ENCODE measurements at places on chromosomes 7 and 10.

DNA sequence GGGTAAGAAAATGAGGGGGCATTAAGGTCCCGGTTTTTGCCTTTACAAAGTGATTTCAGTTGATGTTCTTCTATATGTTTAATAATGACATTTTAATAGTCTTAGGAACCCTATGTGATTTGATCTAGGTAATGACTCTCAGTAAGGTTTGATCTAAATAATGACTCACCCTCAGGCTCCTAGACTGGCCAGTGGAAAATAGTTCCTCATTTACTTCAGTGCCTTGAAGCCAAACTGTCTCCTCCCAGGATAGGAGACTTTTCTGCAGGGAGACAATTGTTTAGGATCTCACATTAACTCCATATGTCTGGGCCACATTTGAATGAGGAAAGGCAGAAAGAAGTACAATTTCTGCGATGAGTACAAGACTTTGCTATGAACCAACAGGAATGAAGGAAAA lies 1331.9 kb downstream of the XPNPEP1 start:
- no peak for DNase-seq

DNA sequence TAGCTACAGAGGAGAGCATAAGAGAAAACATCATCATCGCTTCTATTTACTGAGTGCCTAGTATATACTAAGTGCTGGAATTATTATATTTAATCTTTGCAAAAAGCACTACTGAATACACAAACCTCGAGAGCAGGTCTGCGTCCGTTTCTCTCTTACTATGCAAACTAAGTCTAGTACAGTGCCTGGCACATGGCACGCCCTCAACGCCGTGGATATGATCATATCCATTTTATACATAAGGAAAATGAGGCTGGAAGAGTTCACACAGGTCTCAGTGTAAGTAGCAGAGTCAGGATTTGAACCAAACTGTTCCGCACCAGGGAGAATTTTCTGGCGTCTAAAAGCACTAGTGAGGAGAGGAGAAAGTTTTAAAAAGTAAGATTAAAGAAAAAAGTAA lies 17.6 kb downstream of the MXI1 start:
- no peak for DNase-seq

DNA sequence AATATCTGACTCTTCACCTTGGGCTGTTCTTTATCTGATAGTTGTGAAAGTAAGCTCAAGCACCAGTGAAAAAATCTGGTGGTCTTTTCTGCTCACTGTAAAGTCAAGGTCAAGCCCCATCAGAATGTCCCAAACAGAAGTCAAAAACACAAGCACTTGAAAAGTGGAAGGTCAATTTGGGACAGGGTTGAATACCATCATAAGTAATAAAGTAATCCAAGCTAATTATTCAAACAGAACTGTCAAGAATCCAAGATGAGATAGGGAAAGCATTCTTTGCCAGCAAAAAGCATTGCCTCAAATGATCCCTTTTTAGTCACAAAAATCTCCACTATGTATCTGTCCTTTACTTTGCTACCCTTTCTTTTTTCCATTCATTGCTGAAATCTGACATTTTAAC lies 430.1 kb upstream of the NPVF start:
- DNase-seq, result no peak

GRCh38 chr7:108824840-108825580 lies 255.3 kb downstream of the DNAJB9 start:
- no peak for DNase-seq

- DNase-seq, result no peak
Measured at GRCh38 chr7:34011017-34011695, 105.8 kb downstream of the BMPER start.

GRCh38 chr10:72321248-72322029 lies 33.3 kb downstream of the DNAJB12 start:
- no peak for DNase-seq

GRCh38 chr7:40033826-40034225 lies 83.8 kb downstream of the CDK13 start:
- no peak for DNase-seq

GRCh38 chr10:117373823-117374505 lies 1.3 kb downstream of the PDZD8 start:
- DNase-seq, result peak; percentile 59

DNA sequence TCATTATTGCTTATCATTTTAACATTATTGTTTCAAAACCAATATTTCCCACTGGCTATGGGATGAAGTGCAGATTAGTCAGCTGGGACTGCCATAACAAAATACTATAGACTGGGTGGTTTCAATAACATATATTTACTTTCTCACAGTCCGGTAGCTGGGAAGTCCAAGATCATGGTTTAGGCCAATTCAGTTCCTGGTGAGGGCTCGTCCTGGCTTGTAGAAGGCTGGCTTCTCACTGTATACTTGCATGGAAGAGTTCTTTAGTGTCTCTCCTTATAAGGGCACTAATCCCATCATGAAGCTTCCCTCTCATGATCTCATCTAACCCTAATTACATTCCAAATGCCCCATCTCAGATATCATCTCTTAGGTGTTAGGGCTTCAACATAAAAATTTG lies 101.3 kb downstream of the CHRM2 start:
- no peak for DNase-seq

- peak; percentile 18 for DNase-seq
Measured at GRCh38 chr7:151520419-151521261, 945 bp upstream of the RHEB start.

- DNase-seq, result no peak
Measured at GRCh38 chr10:103276251-103276895, 565 bp upstream of the INA start.

DNA sequence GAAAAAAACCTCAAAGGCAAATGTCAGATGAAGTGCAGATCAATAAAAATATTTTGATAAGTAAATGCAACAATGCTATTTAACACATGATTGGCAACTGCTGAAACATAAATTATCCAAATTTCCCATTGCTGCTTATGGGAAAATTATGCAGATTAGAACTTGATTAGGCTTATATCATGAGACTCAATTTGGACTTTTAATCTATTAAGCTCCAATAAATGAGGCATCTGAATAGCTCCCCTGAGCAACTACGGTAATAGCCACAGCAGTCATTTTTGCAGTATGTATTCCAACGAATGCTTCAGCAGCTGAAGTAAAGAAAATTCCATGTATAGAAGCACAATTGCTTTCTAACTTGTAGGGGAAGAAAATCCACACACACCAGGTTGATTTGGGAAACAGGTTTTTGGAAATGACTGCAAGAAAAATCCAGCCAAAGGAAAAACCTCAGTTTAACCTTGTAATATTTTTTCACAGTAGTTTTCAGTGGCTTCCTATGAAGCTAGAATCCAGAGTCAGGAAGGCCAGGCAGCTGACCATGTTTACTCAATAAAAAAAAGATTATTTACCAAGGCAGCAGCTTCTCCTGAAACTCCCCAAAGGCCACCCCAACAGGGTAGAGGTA lies 716.1 kb downstream of the KCNMA1 start:
- DNase-seq, result no peak

DNA sequence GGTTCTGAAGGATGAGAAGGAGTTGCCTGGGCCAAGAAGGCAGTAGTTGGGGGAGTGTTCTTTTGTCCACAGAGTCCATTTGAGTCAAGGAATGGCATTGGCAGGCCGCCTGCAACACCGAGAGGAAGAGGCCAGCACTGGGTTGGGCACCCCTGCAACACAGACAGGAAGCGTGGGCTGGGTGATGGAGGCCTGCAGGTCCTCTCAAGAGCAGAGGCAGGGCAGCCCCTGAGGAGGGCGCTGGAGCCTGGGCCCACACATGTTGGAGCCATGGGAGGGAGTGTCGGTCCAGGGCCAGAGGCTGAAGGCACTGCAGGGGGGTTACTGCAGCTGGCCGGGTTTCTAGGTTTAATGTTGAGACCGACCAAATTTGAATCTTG lies 137.3 kb downstream of the PTPN20 start:
- peak; percentile 71 for DNase-seq

DNA sequence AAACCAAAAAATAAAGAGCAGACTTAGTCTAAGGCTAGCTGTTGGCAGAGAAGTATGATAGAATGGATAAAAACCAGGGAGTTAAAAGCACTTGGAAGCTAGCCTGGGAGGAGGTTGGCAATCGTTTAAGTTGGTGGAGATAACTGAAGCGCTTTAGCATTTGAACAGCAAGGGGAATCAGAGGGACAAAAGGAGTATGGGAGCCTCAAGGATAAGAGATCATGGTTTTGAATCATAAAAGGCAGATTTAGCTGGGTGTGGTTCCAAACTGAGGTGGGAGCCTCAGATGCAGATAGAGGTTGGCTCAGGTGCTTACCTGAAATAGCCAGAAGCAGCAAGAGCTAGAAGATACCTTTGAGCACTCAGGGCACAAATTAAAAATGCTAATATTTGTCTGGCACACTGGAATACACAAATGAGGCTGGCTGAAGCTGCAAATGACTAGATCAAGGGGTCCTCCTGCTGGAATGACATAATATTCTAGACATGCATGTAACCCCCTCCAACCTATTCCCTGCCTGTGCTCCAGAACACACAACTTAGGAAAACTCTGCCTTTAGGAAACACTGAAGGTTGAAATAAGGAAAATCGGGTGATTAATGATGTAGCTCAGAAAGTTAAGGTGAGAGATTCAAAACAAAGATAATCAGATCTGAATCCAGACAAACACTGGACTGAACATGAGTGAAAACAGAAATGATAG lies 372.3 kb upstream of the LRRN3 start:
- DNase-seq, result no peak

- DNase-seq, result no peak
Measured at GRCh38 chr10:34187201-34187600, 627.9 kb downstream of the PARD3 start.

DNA sequence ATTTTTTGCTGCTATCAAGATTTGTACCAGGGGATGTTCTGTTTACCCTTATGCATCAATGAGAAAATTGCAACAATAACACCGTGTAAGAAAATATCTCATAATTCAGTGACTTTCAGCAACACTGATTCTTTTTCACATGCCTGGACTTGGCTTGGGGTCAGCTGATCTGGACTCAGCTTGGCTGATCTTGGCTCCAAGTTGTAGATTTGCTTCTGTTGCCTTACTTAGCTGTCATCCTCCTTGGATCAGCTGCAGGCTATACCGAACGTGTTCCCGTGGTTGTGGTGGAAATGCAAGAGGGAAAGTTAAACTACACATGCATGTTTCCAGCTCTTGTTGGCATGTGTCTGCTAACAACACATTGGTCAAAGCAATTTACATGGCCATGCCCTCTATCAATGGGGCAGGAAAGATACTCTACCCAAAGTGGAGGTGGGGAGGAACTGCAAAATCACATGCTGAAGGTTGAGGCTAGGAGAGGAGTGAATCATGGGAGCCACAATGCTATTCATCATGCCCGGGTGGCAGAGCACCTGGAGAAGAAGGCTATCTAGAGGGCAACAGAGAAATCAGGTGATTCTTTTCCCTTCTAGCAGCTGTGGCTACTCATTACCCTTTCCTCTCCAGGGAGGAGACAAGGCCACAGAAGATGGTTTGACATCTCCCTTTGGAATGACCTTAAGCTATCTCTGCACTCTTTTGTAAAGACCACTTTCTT lies 1276.3 kb upstream of the AUTS2 start:
- DNase-seq, result no peak

GRCh38 chr7:12771378-12771877 lies 84.0 kb downstream of the ARL4A start:
- no peak for DNase-seq

- DNase-seq, result no peak
Measured at GRCh38 chr7:71543396-71543795, 411.5 kb downstream of the GALNT17 start.

DNA sequence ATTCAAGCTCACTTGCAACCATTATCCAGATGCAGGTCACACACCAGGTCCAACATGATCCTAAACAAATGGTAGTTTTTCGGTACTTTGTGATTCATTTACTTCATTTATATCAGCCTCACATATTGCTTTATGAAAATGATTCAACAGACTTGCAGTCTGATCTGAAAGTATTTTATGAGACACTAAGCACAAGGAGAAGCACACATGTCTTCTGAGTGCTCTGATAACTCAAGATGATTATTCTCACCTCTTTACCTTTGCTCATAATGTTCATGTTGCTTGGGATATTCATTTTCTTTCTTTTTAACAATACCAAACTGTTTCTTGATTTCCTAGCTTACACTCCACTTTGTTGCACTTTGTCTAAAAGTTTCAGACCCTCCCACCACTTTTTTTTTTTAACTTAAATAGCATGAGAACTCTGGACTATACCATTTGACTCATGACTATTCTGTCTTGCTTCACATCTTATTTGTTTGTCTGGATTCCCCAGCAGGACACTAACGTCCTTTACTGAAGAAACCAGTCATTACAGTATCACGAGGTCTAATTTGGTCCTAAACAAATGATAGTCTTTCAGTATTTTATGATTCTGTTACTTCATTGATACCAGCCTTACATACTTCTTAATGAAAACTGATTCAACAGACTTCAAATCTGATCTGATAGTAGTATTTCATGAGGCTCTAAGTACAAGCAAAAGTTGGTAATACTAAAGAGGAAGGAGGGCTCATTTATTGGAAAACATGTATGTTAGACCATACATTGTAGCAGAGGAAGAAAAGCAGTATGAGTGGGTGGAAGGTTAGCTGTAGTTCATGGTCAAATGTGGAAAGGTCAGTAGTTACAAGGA lies 171.8 kb upstream of the AHR start:
- DNase-seq, result no peak

GRCh38 chr7:36961693-36962092 lies 237.4 kb upstream of the AOAH start:
- DNase-seq, result no peak

GRCh38 chr10:69400936-69401335 lies 15.8 kb downstream of the TACR2 start:
- no peak for DNase-seq

- no peak for DNase-seq
Measured at GRCh38 chr7:12647364-12648219, 39.8 kb upstream of the ARL4A start.

GRCh38 chr10:130817046-130817624 lies 494.4 kb downstream of the TCERG1L start:
- no peak for DNase-seq

DNA sequence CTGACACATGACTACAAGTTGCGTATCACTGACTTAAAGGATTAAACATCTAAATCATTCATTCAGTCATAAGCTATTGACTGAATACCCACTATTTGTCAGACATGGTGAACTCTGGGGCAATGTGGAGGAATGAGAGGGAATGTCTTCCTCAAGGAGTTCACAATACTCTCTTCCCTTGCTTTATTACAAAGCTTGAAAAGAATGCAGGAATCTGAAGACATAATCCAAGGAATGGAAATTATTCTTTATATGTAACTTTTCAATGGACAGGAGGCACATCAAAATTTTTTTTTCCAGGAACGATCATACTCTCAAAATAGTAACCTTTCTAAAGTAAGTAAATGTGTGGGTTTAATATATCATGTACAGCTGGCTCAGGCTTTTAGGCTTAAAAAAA lies 111.9 kb downstream of the ATXN7L1 start:
- no peak for DNase-seq

DNA sequence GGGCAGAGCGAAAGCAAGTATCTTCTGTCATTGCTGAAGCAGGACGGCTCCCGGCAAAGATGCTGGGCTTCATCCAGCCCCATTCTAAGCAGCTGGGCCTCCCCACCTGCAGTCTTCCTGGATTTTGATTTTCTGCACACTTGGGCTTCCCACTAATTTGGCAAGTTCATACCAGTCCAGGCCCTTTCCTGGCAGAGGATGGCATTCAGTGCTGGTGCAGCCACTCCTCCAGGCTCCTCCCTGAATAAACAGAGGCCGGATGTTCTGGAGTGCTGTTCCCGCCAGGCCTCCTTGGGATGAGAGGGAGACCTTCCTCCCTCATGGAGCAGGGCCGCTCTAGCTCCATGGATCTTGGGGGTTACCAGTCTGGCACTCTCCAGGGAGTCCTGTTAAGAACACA lies 3.4 kb downstream of the BAG3 start:
- DNase-seq, result no peak

Measured in T-helper 2 cell (primary cell).